ENCODE measurements at places on chromosomes 12 and 14. TPM values are rescaled to one million over a fixed set of nuclear protein-coding genes. Genes with fewer than 3 reads are reported as not detected.

Gene FAM161B
- total RNA-seq: 6.5 TPM

Gene CCNB1IP1
- total RNA-seq: 24.3 TPM

Gene CLEC6A
- total RNA-seq: not detected

Gene RAB21
- total RNA-seq: 73.6 TPM

Gene AMN
- total RNA-seq: 5.1 TPM

- no peak for DNase-seq
Observed at GRCh38 chr12:95328708-95329107, 111.1 kb downstream of the VEZT start.

- DNase-seq: no peak
Observed at GRCh38 chr12:106581543-106582248, 1.1 kb upstream of the RFX4 start.

DNA sequence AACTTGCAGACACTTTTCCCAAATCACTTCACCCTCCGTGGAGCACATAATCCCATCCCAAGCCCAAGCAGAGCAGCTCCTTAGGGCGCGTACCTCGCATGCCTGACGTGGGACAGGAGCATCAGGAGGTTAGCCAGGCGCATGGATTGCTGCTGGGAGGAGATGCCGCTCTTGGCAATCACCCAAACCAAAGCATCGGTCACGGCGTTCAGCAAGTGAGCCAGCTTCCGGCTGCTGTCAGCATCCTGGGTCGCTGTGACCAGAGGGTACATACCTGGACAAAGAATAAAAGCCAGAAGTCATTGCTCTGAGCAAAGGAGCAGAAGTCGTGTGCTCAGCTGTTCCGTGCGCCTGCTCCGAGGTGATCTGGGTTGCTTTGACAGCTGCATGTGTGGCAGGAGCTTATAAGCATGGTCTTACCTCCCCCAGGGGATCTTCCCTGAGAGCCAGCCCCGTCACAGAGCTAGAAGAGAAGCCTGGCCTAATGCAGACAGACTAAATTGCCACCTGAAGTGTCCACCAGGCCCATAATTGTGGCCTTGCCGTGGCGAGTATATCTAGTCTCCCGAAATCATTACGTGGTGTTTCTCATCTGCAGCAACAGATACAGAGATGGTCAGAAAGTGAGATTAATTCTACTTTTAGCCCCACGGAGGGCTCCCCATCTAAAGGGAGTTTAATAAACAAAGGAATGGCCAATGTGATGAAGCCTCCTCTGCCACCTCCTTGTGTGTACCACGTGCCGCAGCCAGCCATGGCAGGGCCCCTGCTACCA is 59.1 kb downstream of the ESR2 start:
- DNase-seq: no peak

- DNase-seq: no peak
Observed at GRCh38 chr12:32030151-32030550, 70.9 kb downstream of the RESF1 start.

GRCh38 chr14:52801014-52801712 is 9.8 kb upstream of the GNPNAT1 start:
- DNase-seq: no peak

GRCh38 chr14:75222208-75222701 is 45.8 kb upstream of the TMED10 start:
- DNase-seq: no peak

DNA sequence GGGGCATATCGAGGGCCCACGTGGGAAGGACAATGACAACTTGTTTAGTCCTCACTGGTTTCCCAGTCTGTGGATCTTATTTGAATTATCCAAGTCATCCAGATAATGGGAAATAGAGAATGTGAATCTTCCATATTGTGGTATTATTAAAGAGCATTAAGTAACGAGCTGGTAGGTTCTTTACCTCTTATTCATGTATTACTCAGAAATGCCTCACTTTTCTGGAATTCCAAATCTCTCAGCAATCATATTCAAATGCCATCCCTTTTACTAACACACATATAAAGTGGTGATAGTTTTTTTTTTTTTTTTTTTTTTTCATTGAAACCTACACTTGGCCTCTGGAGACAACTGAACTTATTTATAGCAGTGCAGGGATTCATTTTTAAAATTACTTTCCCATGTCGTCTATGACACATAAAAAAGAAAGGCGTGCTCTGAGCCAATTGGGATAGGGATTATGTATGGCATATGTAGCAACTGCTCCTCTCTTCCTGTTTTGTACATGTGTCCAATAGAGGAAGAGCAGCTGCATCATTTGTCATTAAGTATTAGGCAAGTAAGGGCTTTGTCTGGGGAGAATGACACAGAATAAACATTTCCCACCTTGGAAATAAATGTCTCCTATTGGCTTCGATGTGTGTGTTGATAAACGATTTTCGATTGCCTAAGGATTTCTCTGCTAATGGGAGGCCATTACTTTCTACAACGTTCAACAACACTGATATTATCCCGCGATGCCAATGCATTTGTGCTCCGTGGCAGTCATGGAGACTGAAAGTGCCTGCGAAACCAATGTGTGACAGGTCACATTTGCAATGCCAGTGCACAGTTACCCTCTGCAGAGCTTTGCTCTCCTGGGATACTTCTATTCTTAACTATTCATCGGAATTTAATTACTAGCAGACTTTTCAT is 78.6 kb upstream of the IFNG-AS1 start:
- no peak for DNase-seq

DNA sequence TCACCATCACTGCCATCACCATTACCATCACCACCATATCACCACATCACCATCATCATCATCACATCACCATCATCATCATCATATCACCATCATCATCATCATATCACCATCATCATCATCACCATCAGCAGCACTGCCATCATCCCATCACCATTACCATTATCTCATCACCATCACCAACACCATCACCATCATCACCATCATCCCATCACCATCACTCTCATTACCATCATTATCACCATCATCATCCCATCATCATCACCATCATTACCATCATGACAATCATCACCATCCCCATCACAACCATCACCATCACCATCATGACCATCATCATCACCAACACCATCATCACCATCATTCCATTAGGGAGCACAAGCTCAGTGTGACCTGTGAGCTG is 318.0 kb downstream of the ADGRD1 start:
- DNase-seq: no peak

- DNase-seq: no peak
Observed at GRCh38 chr12:122937622-122938091, 28.6 kb downstream of the ABCB9 start.

DNA sequence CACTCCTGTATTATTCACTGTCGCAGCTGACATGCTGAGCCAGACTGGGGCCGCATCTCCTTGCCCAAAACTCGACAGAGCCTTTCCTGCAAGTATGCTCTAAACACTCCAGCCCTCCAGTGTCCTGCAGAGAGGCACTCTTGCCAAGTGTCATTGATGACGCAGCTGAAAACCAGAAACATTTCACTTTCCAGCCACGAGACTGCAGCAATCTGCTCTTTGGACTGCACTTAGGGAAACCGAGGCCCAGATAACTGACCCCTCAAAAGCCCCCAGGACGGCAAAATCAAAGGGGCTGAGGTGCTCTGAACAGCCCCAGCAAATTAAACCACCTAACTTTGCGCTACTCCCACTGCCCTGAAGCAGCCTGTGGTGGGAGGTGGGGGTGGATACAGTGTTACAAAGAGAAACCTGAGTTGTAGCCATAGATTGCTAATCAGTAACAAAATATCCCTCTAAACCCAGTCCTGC is 2.6 kb downstream of the CCDC85C start:
- no peak for DNase-seq

- no peak for DNase-seq
Observed at GRCh38 chr12:52947738-52948423, 1.0 kb upstream of the KRT18 start.

All from CD4-positive, alpha-beta memory T cell (primary cell).